ENCODE measurements at places on chromosomes 2 and 18.

- no peak for DNase-seq
Observed at GRCh38 chr18:25253136-25253535, 98.8 kb downstream of the ZNF521 start.

GRCh38 chr2:128635361-128635900 lies 316.8 kb upstream of the HS6ST1 start:
- no peak for DNase-seq

DNA sequence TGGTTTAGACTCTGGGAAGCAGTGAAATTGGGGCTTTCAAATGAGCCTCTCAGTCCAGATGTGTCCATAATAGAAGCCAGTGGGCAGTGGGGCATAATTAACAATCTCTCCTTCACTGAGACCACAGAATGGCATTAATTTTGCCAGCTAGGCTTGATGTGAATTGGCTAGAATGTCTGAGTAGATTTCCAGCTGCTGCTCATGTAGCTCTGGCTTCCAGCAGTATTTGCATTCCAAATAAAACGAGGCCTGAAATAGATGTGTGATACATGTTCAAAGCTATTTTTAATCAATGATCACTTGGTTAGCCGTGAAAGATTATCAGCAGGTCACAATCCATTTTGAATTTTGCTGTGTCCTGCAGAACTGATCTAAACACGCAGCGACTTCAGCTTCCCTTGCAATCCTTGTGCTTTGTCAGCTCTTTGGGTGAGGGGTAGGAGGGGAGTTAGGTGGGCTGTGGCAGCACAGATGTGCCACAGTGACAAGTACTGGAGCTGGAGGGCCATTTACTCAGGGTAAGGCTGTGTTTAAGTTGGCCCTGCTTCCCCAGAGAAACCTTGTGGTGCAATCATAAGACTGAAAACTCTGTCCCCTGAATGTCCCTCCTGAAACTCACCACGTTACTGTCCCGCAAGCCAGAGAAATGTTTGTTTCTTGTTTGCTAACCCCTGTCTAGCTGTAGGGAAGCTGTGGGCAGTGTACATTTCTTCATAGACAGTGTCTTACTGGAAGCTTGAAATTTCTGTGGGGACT lies 56.9 kb upstream of the TMEM178A start:
- DNase-seq, result peak; percentile 67

- peak; percentile 39 for DNase-seq
Observed at GRCh38 chr2:136738044-136738443, 27.3 kb upstream of the THSD7B start.

DNA sequence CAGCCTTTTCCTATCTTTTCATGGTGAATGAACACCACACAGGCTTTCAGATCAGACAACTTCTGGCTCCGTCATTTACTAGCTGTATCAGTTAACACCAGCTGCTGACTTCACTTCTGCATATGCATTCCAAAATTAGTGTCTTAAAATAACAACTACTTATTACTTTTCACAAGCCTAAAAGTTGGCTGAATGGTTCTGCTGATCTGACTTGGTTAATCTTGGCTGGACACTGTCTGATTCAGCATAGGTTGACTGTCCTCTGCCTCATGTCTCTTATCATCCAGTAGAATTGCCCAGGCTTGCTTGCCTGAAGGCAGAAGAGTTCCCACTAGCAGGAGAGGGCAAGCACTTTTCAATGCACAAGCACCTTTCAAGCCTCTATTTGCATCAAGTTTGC lies 72.7 kb downstream of the MARCHF4 start:
- DNase-seq, result no peak

GRCh38 chr2:232261776-232262175 lies 116.8 kb upstream of the ALPP start:
- no peak for DNase-seq

Data from retina (tissue), 1 donor.